Activated naive CD4-positive, alpha-beta T cell treated with anti-CD3 and anti-CD28 coated beads for 36 hours (primary cell): ENCODE measurements at places on chromosomes 4 and X.

DNA sequence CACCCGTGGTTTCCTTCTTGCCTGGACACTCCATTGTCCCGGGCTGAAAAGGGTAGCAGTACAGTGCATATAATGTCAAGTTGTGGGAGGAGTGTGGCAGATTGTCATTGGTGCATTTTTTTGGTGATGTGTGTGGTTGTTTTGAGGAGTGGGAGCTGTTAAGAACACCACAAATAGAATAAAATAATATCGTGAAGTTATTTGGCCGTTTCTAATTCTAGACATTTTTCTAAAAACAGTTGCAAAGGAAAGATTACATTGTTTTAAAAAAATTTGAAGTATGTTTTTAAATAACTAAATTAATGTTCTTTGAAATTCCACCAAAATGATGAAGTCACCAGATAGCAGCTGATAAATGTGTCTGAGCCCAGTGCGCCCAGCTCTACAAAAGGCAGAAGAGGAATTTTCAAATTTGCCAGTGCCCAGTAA lies 1.3 kb downstream of the PKD2 start:
- no peak for DNase-seq

GRCh38 chr4:85805891-85806290 lies 330.9 kb downstream of the ARHGAP24 start:
- DNase-seq, result no peak

DNA sequence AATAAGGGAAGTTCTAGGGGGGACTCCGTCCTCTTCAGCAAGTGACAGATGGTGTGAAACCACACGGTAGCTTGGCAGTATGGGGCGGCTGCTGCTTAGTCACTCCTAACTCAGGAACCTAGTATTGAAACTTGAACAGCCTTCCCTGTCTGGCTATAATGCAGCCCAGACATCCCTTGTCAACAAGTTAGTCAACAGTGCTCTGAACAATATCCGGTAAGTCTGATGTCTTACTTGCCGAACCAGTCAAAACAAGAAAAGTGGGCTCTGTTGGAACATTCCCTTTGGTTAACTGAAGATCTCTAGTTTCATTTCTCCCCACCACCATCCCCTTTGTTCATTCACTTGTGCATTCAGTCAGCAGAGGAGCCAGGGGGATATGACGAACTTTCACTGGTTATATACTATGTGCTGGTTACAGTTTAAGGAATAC lies 18.7 kb upstream of the CXCL13 start:
- peak; percentile 87 for DNase-seq

- no peak for DNase-seq
Measured at GRCh38 chrX:71017396-71017939, 50.7 kb downstream of the SNX12 start.

- peak; percentile 79 for DNase-seq
Measured at GRCh38 chr4:52861879-52862616, at the start of gene RASL11B. Gene RASL11B (plus strand): TSS chr4:52862317. CDS start chr4:52862508, 191 bp downstream.

DNA sequence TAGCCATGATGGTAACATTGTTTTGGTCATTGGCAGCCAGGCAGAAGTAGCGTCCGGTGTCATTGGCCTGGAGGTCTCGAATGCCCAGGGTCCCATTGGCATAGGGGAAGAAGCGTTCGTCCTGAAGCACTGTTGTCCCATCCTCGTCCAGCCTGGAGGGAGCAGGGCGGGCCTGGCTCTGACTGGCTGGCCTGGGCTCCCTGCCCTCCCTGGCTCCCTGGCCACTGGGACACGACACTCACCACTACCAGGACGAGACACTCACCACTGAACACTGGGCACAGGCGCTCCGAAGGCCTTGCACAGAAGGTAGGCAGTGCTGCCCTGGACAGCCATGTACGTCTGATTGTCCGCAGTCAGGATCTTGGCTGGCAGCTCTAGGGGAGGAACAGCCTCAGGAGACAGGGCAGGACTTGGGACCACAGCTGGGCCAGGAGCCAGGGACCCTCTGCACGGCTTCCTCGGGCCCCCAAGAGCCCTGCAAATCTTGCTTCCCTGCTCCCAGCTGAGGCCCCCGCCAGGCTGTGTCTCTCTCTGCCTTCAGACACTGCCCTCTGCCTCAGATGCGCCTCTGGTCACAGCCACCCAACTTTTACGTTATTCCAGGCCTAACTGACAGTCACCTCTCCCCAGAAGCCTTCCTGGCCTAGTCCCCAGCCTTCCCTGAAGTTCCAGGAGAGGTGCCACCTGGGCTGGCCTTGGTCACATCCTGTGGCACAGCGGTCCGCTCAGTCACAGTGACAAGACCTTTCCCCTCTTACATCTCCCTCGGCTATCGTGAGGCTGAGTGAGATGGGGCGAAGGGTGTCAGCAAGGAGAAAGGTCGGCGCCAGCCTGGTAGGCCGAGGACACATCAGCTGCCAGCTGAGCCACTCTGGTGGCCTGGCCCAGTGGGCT lies 17.1 kb downstream of the L1CAM start:
- no peak for DNase-seq

- DNase-seq, result no peak
Measured at GRCh38 chr4:93203708-93204107, 624.8 kb upstream of the ATOH1 start.

DNA sequence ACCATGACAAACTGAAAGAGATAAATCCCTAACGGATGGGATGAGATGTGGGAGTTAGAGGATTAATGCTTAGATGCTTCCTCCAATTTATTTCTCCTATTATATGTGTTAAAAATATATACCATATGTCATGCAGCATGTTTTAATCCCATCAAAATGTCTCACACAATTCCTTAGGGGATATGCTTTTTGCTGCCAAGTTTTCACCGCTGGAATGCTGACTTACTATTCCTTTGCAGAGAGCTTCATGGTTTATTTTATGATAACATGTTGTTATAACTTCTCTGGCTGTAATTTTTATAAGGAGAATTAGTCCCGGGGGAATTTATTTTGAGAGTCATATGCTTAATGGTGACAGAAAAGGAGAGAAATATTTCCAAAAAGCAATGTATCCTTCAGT lies 670.3 kb downstream of the IL1RAPL1 start:
- DNase-seq, result no peak

GRCh38 chr4:80219301-80220025 lies 22.2 kb downstream of the PRDM8 start:
- no peak for DNase-seq

- no peak for DNase-seq
Measured at GRCh38 chrX:9730078-9730477, 35.6 kb downstream of the GPR143 start.

DNA sequence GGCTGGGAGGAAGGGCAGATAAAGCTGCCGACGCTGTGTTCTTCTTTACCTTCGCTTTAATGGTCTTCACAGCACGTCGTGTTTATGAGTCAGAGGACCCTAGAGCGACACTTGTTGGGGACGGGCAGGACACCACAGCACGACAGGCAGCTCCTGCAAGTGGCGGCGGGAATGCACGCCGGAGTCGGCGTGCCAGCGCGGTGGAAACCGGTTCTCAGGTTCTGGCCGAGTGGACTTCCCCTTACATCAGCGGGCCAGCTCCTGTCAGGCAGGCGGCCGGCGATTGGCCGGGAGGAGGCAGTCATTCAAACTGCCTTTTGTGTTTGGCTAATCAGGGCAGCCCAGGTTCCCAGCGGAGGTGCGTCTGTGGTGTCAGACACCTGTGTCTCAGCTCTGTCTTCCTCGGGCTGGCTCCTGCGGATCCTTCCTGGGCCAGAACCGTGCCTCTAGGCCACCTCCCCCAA lies 150.9 kb downstream of the SHROOM3 start:
- peak; percentile 48 for DNase-seq

DNA sequence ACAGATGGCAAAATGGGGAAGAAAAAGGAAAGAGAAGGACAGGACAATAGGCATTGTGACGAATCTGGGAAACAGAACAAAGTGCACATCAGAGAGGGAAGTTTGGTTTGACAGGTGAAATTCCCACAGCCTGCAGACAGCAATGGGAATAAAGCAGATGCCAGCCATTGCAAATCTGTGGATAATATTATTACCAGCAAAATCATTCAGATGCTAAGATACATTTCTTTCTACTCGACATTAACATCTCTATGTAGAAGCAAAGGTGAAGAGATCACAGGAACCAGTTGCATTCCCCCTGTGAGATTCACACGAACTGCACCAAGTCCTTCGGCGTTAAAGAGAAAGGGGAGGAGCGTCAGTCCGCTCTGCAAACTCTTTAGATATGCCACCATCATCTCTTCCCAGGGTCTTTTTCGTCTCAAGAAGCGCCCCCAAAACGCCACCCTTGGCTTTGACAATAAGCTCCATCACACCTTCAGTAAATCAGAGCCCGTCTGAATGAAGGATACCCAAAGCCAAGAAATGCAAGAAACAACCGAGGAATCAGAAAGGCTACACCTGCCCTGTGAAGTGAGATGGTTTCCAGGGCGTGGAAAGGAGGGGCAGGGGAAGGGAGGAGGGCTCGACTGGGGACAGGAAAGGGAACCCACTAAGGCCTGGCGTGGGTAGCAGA lies 1.9 kb downstream of the NEUROG2 start:
- peak; percentile 10 for DNase-seq

GRCh38 chr4:83876047-83876446 lies 340.1 kb downstream of the GPAT3 start:
- DNase-seq, result no peak

DNA sequence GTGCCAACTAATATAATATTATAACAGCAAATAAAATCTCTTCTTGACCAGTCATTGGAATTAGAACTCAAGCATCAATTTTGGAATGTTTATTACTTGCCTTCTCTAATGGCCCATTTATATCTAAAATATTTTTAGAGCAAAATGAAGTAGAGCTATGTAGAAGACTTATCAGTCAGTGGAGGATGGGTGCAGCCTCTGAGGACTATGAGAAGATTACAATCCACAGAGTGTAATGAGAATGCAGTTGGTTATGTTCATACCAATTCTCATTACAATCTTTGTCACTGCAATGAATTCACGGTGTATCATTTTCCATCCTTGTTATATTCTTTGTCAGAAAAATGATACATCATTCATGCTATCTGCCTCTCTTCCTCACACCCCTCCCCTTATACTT lies 878.1 kb downstream of the CENPC start:
- DNase-seq, result no peak

- DNase-seq, result no peak
Measured at GRCh38 chr4:152651473-152652060, 28.2 kb downstream of the TMEM154 start.

GRCh38 chr4:156018383-156018782 lies 64.7 kb upstream of the CTSO start:
- DNase-seq, result no peak

DNA sequence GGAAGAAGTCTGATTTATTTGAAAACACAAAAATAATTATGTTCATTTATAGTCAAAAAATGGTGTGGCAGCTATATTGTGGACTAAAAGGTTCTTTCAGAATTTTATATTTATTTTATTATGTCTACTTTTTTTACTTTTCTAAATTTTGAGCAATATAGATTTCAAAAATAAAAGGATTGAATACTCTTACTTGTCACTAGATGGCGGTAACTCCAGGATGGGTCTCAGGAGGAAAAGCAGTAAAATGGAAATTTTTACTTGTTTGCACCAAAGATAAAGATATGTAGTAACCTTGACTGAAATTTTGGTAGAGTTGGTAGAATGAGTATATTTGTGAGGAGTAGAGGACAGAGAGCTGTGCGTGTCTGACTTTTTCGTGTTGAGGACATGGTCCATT lies 14.5 kb upstream of the DACH2 start:
- no peak for DNase-seq

- no peak for DNase-seq
Measured at GRCh38 chr4:164508771-164509170, 245.2 kb upstream of the SMIM31 start.

DNA sequence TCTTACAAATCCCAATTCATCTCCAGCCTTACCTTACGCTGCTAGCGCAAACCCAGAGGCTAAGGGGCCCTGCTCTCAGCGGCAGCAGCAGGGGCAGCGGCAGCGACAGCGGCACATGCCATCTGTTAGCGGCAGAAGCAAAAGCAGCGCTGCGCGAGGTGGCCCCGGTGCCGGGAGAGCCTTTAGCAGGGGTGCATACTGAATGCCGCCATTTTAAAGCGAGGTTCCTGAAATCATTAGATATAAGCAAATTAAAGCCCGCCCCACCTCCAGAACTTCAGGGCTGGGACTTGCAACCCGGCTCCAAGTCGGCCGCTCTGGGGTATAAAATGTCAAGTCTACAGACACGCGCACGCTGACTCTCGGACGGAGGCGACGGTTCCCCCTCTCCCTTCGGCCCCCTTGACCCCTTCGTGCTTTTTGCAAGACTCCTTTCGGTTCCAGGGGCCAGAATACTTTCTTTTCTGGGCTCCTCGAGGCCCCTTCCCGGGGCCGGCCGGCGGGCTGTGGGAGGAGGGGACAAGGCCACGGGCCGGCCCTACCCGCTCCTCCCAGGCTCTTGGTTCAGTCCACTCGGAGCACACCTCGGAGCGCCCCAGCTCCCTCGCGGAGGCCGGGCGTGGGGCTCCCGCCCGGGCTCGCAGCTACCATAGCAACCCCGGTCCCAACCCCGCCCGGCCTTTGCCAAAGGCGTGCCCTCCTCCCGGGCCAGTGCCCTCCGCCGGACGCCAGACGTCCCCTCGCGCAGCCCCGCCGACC lies at the start of gene MBNL3:
Gene MBNL3 (minus strand): TSS at position 220 of the 759 bp plus-strand sequence. CDS start 49,427 bp downstream, outside the sequence.
- DNase-seq, result peak; percentile 63

GRCh38 chr4:20194123-20195013 lies 57.3 kb upstream of the SLIT2 start:
- DNase-seq, result no peak

- DNase-seq, result no peak
Measured at GRCh38 chr4:186651624-186652023, 72.0 kb downstream of the FAT1 start.

- no peak for DNase-seq
Measured at GRCh38 chrX:120664081-120664480, 34.2 kb upstream of the C1GALT1C1 start.

- no peak for DNase-seq
Measured at GRCh38 chr4:159240046-159240445, 137.2 kb downstream of the RAPGEF2 start.

DNA sequence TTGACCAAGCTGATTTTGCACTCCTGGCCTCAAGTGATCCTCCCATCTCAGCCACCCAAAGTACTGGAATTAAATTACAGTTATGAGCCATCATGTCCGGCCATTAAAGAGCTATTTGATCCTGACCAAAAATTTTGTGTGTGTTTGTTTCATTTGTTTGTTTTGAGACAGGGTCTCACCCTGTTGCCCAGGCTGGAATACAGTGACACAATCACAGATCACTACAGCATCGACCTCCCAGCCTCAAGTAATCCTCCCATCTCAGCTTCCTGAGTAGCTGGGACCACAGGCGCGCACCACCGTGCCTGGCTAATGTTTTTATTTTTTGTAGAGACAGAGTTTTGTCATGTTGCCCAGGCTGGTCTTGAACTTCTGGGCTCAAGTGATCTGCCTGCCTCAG lies 82.9 kb upstream of the RBPJ start:
- DNase-seq, result no peak

DNA sequence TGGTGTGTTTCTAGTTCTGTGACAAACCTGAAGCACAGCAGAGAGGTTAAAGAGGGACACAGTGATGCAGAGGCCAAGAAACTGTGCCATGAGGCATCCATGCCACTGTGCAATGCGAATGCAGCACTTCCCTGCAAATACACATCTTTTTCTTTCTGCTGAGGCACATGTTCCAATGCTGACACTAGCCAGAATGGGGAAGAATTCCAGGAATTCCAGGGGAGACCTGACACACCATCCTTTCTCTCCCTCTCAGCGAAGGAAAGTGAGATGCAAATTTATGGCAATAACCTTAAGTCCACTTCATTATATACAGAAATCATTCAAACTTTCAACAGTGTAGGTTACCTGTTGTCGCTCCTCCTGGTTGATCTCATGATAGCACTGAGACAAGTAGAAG lies 204.8 kb downstream of the LDB2 start:
- DNase-seq, result no peak

- peak; percentile 11 for DNase-seq
Measured at GRCh38 chr4:157978680-157979361, 194.0 kb downstream of the GASK1B start.
